Stimulated activated CD8-positive, alpha-beta memory T cell treated with anti-CD3 and anti-CD28 coated beads, Interleukin-2, amount 100 ng/mL, for 48 hours (primary cell): ENCODE measurements at places on chromosomes 6 and 20.

DNA sequence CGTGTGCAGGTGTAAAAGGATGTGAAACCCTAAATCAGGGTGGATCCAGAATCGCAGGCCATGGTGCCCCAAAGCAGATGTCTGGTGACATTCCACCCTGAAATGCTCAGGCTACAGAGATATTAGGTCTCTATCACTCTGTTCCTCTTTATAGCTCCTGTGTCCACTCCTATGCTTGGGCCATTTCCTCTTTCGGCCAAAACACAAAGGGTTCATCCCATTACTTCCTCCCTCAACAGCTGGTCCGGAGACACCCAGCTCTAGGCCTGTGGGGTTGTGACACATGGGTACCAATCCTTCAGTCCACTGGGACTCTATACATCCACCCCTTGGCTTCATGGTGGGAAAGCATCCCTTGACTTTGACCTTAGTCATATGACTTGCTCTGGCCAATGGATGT lies 1.7 kb upstream of the SIGLEC1 start:
- DNase-seq = no peak

DNA sequence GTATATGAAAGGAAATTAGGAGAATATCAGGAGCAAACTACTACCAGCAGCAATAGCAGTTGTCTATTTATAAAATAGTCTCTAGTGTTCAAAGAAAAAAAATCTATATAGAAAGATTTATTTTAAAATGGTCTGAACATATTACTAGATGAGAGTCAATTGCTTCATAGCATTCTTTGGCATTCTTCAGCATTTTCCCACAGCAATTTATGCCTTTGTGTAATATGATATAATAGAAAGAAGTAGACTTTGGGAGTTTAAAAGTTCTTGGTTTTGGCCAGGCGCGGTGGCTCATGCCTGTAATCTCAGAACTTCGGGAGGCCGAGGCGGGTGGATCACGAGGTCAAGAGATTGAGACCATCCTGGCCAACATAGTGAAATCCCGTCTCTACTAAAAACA lies 157.0 kb upstream of the PLN start:
- DNase-seq = no peak

DNA sequence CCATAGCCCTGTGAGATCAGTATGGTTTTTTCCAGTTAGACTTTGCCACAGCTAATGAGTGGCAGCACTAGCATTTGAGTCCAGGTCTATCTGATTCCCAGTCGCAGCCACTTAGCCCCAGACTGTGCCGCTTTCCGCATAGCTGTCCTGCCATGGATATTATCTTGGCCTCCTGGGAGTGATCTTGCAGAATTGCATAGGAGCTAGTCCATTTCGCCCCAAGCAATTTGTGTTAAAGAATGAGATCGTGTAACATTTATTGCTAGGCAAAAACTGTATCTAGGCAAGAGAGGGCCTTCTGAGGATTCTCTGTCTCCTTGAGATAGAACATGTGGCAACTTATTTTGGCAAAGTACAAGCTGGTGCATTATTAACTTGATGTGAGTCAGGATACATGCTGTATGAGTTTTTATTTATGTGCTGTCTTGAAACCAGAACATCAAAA lies 74.2 kb downstream of the EZR start:
- DNase-seq = no peak

GRCh38 chr20:58824843-58825242 lies 25.9 kb downstream of the GNAS-AS1 start:
- no peak for DNase-seq

- no peak for DNase-seq
These were observed 3.5 kb downstream of the MCUR1 start for GRCh38 chr6:13810688-13811446.

- no peak for DNase-seq
These were observed 66.2 kb downstream of the GMDS start for GRCh38 chr6:2179241-2179640.

DNA sequence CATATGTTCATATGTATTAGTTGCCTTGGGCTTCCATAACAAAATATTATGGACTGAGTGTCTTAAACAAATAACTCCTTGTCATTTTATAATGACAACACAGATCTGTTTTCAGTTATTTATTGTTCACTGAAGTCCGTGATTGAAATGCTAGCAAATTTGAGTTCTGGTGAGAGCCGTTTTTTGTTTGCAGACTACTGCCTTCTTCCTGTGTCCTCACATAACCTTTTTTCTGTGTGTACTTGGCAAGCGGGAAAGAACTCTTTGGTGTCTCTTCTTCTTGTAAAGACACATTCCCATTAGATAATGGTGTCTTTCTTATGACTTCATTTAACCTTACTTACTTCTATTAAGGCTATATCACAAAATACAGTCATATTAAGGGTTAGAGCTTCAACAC lies 482.9 kb upstream of the EYS start:
- DNase-seq = no peak

- DNase-seq = no peak
These were observed 18.2 kb downstream of the KIF25 start for GRCh38 chr6:168015482-168016175.
